GM12892 (cell line): ENCODE measurements at places on chromosomes 7 and 10.

- DNase-seq: peak; percentile 58
These were observed 3.1 kb upstream of the IRF5 start for GRCh38 chr7:128934361-128935341.

- DNase-seq: no peak
These were observed 125.3 kb downstream of the DYNC1I1 start for GRCh38 chr7:95897557-95898251.

- no peak for DNase-seq
These were observed 20.8 kb upstream of the INSIG1 start for GRCh38 chr7:155276800-155277375.

- no peak for DNase-seq
These were observed 82.5 kb upstream of the PITRM1 start for GRCh38 chr10:3255075-3255474.

GRCh38 chr7:129225206-129225930 is 538 bp downstream of the AHCYL2 start:
- no peak for DNase-seq

GRCh38 chr7:123198111-123198510 is 1.7 kb downstream of the SLC13A1 start:
- no peak for DNase-seq

GRCh38 chr7:108525327-108525984 is 479 bp downstream of the PNPLA8 start:
- no peak for DNase-seq

- DNase-seq: peak; percentile 2
These were observed 124.4 kb downstream of the PON1 start for GRCh38 chr7:95199779-95200558.

DNA sequence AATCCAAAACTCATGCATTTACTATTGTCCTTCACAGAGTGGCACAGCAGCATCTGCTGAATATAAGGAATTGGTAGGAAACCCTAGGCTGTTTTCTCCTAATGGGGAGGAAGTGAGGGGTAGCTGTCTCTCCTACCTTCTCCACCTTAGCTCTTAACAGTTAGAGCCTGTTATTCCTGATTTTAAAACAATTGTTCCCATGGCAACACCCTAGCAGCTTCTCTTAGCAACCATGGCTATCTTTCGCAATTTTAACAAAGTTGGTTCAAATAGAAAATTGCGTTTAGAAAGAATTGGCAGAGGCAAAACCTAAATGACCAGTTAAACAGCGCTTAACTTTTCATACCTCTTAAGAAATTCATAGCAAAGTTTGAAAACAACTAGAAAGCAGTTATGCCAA is 603.4 kb upstream of the AUTS2 start:
- no peak for DNase-seq

- no peak for DNase-seq
These were observed 1.3 kb upstream of the DAGLB start for GRCh38 chr7:6448943-6449543.

DNA sequence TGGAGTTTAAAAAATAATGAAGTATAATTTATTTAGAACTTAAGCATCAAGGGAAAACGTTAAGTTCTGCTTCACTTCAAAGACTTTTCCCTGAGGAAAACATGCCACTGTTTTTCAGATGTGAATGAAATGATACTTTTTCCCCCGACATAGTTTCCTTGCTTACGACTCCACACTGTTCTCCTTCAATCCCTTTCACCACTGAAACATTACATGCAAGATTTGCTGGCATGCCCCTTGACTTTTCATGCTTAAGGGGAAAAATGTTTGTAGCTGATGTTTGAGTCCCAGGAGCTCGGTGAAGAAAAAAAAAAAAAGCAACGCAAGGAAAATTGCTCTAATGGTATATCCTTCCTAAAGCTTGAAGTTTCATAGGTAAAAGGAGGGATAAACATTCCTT is 10.0 kb downstream of the GLI3 start:
- DNase-seq: no peak

DNA sequence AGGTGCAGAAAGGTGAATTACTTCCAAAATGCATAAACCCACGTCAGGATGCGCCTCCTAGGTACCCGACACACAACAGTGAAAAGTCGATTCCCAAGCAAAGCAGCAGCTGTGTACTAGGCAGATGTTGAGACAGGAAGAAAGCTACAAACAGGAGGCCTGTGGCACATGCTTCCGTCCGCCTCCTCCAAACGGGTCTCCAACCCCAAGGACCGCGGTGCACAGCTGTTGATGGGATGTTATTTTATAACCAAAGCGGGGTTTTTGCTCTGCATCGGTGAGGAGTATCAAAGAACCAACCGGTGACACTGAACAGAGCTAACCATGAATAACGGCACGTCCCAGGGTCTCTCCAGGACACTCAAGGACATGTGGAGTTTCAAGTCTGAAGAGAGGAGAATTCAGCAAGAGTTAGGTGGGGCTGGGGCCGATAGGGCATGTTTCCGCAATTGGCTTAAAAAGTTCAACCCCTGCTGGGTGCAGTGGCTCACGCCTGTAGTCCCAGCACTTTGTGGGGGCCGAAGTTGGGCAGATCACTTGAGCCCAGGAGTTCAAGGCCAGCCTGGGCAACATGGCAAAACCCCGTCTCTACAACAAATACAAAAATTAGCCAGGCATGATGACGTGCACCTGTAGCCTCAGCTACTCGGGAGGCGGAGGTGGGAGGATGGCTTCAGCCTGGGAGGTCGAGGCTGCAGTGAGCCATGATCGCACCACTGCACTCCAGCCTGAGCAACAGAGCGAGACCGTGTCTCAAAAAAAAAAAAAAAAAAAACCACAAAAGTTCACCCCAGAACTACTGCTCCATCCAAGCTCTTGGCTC is 108.0 kb downstream of the SMURF1 start:
- no peak for DNase-seq

DNA sequence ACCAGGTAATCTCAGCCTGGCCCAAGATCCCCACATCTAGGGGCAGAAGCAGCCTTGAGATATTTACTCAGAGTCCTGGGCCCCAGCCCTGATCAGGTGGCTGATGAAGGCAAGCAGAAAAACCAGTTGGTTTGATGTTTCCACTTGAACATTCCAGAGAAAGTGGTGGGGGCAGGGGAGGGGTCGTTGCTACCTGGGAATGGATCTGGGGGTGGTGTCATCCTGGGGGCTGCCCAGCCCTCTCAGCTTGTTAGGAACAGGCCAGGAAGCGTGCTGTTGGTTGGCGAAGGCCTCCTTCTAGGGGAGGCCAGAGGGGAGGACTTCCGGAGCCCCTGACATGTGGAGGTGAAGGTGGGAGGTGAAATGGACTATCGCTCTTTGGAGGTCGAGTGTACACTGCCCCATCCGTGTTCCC is 3.7 kb upstream of the ABHD11 start:
- no peak for DNase-seq

DNA sequence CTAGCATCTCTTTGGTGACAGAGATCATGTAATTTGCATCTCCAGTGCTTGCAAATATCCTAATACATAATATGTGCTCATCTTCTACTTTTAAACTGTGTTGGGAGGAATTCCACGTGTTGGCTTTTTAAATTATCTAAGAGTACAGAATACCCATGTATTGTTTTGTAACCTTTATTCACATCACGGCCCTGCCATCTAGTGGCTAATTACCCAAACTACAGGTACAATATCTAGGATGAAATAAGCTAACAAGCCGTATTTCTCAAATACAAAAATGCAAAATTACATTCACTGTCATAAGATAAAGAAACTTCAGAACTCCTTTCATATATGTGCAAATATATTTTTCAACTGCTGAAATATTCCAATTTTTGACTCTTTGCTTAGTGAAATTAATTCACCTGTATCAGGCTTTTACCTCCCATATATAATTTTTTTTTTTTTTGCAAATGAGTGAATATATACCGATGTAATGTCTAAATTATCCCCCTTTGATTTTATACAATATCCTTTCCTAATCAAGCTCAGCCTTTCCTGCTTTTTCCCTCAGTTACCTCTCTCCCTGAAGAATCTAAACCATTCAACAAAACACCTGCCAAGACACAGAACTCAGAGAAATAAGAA is 30.3 kb upstream of the LSM8 start:
- no peak for DNase-seq

- DNase-seq: no peak
These were observed 1.3 kb upstream of the BMPER start for GRCh38 chr7:33903791-33904680.

DNA sequence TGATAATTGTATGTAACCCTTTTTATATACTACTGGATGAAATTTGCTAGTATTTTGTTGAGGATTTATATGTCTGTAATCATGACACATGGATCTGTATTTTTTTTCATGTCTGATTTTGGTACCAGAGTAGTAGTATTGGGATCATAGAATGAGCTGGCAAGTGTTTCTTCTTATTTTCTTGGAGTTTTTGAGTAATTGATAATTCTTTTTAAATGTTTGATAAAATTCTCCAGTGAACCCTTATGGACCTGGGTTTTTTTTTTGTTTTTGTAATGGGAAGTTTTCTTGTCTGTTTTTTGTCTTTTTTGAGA is 28.4 kb downstream of the ZNF33A start:
- no peak for DNase-seq

DNA sequence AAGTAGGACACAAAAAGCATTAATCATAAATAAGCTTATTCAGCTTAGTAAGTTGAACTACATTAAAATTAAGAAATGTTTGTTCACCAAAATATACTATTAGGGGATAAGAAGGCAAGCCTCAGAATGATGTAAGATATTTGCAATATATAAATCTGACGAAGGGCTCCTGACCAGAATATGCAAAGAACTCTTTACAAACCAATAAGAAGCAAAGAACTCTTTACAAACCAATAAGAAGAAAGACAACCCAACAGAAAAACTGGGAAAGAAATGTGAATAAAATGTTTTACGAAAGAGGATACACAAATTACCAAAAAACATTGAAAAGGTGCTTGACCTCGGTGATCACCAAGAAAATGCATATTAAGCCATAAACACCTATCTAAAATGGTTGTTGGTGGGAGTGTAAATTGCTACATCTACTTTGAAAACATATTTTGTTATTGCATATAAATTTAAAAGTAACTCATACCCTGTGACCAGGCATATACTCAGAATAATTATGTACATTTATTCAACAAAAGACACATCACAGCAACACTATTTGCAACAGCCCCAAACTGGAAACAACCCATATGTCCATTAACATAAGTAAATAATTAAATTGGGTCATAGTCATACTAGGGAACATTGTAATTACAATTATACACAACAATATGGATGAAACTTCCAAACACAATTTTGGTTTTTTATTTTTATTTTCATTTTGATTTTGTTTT is 83.3 kb upstream of the CTBP2 start:
- no peak for DNase-seq

DNA sequence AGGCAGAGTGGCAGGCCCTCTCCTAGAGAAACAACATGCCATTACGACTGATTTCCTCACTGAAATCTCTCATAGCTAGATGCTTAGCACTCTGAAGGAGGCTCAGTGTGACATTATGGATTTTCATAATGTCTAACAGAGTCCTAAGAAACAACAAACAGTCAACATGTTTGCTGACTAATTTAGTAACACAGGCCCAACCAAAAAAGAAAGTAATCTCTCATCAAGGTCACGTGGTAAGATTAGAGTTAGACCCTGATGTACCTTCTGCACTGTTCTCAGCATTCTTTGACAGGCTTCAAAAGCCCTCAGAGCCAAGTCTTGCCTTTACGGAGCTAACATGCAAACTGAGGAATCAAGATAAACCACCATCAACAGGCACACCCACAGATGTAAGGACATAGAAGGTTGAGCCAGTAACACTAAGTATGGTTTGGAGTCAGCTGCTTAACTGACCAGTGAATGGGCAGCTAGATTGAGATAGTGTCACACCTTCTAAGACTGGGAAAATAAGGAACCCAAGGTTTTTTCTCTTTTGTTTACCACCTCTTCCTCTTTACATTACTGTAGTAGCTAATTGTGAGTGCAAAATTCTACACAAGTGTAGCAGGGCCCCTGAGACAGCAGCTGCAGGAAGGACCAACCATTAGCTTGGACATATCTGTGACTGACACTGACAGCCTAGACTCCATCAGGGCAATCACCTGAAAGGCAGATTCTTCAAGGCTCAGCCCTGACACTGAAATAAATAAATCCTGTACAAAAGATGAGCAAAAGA is 15.3 kb upstream of the KCNIP2 start:
- DNase-seq: no peak

GRCh38 chr7:122686360-122686878 is 12.5 kb downstream of the RNF133 start:
- no peak for DNase-seq

- DNase-seq: no peak
These were observed 179.2 kb upstream of the AUTS2 start for GRCh38 chr7:69418869-69419670.

GRCh38 chr10:11483201-11484148 is 128.0 kb downstream of the USP6NL start:
- no peak for DNase-seq

- DNase-seq: no peak
These were observed 131.0 kb upstream of the GAD2 start for GRCh38 chr10:26085549-26085948.

DNA sequence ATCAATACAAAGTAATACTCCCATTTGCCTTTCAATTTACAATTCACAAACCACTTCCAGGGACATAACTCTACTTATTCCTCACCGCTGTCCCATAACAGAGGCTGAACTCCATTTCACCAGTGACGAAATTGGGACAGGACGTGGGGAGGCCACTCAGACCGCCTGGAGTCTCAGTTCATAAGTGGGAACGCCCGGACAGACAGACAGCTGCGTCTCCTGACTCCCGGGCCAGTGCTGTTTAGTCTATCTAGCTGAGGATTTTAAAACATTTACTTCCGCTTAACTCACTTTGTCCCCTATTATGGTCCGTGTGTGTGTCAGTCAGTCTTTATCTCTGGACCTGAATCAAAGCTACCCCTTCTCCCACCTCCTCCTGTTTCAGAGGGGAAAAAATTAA is 67.4 kb upstream of the ZNF438 start:
- no peak for DNase-seq

DNA sequence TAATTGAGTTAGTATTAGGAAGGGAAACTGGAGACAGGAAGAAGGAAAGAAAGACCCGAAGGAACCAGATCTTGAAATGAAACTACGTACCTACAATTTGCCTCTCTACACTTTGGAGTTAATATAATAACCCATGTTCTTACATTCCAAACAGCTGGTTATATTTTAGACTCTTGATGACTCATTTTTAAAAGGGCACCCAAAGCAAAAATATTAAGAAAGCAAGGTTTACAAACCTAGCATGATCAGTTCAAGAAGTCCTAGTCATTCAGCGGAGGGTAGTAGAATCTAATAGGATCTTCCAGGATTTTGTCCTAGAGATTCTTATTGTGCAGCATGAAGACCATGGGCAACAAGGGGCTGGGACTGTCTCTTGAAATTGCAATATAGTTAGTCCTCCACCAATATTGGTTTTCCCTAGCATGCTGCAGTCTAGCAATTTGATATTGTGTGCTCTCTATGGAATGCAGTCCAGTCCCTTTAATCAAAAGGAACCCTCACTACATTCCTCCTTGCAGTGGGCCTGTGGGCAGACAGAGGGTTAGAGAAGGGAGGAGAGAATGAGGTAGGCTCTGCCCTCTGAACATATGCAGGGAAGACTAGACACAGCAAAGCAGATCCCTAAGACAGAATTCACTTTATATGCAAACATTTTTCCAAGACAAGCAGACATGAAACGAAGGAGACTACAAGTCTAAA is 230.3 kb downstream of the INHBA start:
- no peak for DNase-seq

GRCh38 chr10:96995851-96996250 is 163.8 kb downstream of the LCOR start:
- DNase-seq: no peak
